ENCODE measurements at places on chromosomes 7 and 10.

- DNase-seq = no peak
These were observed 40.5 kb upstream of the GSAP start for GRCh38 chr7:77456696-77457095.

GRCh38 chr10:133405844-133406527, 12.0 kb downstream of the MTG1 start:
- DNase-seq = peak; percentile 26

- DNase-seq = no peak
These were observed 32.3 kb upstream of the PLEKHS1 start for GRCh38 chr10:113718969-113719822.

DNA sequence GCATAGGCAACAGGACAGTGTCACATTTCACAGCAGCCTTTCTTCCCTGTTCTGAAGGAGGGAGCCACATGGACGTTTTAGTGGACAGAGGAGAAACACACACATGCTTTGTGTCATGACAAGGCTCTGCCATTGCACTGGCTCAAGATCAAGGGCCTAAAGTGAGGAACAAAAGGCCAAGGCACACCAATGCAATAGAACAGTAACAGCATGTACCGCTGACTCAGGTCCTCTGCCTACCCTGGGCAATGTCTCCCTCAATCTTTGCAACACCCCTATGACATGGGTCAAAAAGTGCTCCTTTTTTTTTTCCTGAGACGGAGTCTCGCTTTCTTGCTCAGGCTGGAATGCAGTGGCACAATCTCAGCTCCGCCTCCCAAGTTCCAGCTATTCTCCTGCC, 57.8 kb upstream of the SDK1 start:
- DNase-seq = no peak

- no peak for DNase-seq
These were observed 18.4 kb upstream of the AKR1B10 start for GRCh38 chr7:134509010-134509409.
